ENCODE measurements at places on chromosomes 1 and 21. TPM values are rescaled to one million over a fixed set of nuclear protein-coding genes. Genes with fewer than 3 reads are reported as not detected.

- DNase-seq: no peak
- H3K4me1 ChIP-seq: peaks cover 58% of the 10 kb centered on the region
- H3K27me3 ChIP-seq: no peaks in the 10 kb centered on the region
- no peak overlapping the region for H3K27ac ChIP-seq
- H3K36me3 ChIP-seq: no peaks in the 10 kb centered on the region
- H3K4me3 ChIP-seq: no peak overlapping the region
These were observed 101.7 kb downstream of the SSBP3 start for GRCh38 chr1:54304518-54304917.

DNA sequence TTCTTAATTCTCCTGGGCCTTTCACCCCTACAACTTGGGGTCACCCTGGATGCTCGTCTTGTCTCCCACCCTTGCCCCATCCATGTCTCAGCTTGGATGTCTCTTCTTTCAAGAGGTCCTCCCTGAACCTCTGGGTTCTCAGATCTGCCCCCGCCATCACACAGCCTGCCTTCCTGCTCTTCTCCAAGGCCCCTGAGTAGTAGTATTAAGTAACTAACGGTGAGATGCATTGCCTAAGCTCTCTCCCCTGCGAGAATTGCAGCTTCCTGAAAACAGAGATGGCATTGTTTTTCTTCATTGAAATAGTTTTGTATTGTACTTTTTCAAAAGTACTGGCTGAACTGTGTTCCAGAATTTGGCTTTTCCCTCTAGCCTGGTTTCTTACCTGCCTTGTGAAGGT, 16.0 kb downstream of the MIIP start:
- no peaks in the 10 kb centered on the region for H3K4me1 ChIP-seq
- H3K27me3 ChIP-seq: no peaks in the 10 kb centered on the region
- no peak for DNase-seq
- no peak overlapping the region for H3K27ac ChIP-seq
- no peaks in the 10 kb centered on the region for H3K36me3 ChIP-seq

DNA sequence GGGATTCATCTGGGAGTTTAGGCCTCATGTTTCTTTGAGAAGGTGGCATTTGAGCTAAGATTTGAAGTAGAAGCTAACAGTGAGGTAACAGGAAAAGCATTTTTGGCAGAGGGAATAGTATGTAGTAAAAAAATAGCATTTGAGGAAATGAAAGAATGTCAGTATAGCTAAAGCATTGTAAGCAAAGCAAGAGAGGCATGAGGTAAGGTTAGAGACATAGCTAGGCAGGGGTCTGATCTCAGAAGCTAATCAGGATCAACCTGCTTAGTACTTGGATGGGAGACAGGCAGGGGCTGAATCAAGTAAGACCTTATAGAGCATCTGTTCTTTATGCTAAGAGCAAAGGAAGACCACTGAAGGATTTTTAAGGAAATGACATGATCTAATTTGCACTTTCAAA, 4.0 kb downstream of the POLR3C start:
- DNase-seq: no peak
- H3K27ac ChIP-seq: no peak overlapping the region
- H3K4me3 ChIP-seq: no peak overlapping the region
- H3K27me3 ChIP-seq: no peaks in the 10 kb centered on the region

GRCh38 chr1:57959531-57960241, 535.8 kb upstream of the DAB1 start:
- H3K4me1 ChIP-seq: peaks cover 3% of the 10 kb centered on the region
- H3K36me3 ChIP-seq: no peaks in the 10 kb centered on the region
- H3K27ac ChIP-seq: no peak overlapping the region

DNA sequence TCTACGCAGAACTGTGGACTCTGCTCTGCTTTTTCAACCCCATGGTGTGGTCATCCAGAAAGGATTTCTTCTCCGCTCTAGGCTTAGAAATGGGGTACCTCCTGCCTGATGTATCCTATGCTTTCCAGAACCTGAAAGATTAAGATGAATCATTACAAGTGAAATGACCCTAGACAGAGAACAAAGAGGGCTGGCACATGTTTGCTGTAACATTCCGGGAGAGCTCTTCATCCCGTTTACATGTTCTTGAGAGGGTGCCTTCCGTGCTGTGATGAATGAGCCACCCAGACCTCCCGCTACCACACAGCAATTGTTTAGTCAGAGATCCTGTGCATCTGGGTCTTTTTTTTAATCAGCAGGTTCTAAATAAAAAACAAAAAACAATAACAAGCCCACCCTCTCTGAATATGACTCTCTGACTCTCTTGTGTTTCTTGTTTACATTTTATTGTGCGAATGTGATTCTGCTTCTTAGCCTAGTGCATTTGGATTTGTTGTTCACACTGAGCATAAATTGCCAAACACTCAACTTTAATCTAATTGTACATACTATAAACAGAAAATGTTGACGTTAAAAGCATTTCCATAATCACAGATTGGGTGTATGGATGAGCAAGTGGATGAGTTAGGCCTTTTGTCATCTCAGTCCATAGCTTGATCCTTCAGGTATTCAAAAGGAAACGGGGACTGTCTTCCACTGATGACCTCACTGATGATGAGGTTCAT, 87.1 kb downstream of the GPR88 start:
- no peaks in the 10 kb centered on the region for H3K27me3 ChIP-seq
- H3K36me3 ChIP-seq: no peaks in the 10 kb centered on the region
- no peaks in the 10 kb centered on the region for H3K4me1 ChIP-seq
- no peak overlapping the region for H3K27ac ChIP-seq

The RAVER2 gene
- 24.6 TPM for total RNA-seq

The LRRC3 gene
- total RNA-seq: 6.8 TPM

The ERICH3 gene
- total RNA-seq: not detected

The GPR25 gene
- total RNA-seq: not detected

Measured in GM23338 (cell line).